ENCODE measurements at places on chromosomes 6 and 20.

DNA sequence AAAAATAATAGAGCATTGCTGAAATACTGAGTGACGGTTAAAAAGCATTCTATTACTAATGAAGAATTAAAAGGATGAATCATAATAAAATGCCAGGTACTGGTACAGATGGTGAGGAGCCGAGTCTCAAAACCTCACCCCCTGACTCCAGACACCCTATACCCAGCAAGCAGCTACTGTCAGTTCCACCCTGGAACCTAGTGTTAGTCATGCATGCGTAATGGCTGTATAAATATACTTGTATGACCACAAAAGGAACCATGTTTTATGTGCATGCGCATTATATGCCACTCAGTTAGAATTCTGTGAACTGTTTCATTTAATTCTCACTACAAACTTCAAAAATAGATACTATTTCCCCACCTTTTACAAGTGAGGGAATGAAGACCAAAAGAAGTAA, 568.7 kb upstream of the RNF217 start:
- no peak for DNase-seq

DNA sequence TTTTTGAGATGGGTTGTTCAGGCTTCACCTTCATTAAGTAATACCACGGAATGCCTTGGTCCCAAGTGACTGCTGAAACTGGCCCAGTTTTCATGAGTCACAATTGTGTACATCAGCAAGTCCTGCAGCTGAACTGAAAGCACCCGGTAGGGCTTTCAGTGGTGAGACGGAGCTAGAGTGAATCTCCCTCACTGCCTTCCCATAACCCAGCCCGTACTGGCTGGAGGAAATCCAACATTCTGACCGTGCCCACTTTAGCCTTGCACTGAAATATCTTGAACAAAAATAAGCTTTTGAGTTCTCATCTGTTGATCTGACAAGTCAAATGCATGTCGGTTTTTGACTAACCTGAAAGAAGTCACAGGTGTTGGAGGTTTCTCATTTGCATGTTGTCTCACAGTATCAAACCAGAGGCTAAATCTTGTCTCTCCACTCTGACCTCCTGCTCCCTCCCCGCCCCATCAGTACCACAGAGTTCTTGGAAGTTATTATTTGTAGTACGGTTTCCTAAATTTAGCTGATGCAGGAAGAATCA, 35.9 kb downstream of the DUSP22 start:
- no peak for DNase-seq

DNA sequence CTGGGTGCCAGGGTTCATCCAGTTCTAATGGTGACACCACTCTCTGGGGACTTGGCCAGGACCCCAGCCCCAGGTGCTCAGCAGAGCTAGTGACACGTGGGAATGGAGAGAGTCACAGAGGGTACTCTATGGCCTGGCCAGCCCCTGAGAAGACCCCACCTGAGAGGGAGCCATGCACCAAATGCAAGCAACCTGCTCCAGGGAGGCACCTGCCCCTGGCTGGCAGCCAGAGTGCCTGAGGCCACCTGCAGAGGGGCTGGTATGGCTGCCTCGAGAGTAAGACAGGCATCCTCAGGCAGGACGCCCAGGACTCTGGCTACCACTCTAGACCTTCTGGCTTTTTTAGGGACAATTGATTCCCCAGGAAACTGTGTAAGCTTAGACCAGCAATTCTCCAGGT, 38.6 kb upstream of the CST7 start:
- no peak for DNase-seq

DNA sequence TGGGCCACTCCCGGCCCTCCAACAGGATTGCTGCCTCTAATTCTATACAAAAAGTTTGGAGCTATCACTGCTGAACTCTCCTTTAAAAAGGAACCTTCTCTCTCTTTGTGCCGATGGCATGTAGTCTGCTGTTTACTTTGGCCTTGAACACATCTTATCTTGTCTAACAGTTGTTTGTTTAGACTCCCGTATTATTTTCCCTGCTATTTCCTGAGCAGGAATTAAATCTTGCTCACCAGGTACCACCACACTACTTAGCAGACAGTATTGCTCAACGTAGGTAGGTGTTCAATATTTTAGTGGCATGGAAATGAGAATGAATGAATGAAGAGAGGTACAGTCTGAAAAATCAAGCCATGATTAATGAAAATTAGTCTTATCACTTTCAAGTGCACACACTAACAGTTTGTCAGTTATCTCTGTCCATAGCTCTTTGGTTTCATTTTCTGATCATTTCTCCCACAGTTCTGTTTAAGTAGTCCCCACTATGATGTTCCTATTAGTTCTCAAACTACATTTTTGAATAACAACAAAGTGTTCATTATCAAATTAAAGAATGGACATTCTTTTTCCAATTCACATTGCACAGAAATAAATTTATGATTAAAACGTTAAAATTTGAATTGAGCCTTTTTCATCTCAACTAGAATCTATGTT, 6.8 kb upstream of the HEY2 start:
- no peak for DNase-seq

- DNase-seq, result no peak
These were observed 448.6 kb upstream of the OPRM1 start for GRCh38 chr6:153590411-153590810.

GRCh38 chr20:7585126-7585679, 355.1 kb downstream of the HAO1 start:
- no peak for DNase-seq

- DNase-seq, result peak; percentile 86
These were observed 5.1 kb upstream of the TCEA2 start for GRCh38 chr20:64057628-64058498.

- no peak for DNase-seq
These were observed 8.9 kb upstream of the RFPL4B start for GRCh38 chr6:112338166-112338709.

DNA sequence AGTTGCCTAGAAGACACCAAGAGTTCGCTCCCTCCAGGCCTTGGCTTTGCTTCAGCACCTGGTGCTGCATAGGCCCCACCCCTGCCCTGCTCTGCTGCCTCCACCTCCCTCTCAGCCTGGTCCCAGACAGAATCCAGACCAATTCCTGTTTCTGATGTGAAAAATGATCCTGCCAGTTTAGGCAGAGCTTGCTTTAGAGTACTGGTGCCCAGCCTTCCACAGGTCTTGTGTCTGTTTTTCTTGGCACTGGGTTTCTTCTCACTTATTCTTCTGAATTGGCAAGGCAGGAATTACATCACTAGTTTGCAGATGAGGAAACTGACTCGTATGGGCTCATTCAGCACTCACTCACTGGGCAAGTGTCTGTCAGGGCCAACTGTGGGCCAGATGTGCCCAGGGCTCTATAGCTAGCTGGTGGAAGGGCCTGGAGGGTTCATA, 53.0 kb downstream of the HLA-A start:
- DNase-seq, result no peak

DNA sequence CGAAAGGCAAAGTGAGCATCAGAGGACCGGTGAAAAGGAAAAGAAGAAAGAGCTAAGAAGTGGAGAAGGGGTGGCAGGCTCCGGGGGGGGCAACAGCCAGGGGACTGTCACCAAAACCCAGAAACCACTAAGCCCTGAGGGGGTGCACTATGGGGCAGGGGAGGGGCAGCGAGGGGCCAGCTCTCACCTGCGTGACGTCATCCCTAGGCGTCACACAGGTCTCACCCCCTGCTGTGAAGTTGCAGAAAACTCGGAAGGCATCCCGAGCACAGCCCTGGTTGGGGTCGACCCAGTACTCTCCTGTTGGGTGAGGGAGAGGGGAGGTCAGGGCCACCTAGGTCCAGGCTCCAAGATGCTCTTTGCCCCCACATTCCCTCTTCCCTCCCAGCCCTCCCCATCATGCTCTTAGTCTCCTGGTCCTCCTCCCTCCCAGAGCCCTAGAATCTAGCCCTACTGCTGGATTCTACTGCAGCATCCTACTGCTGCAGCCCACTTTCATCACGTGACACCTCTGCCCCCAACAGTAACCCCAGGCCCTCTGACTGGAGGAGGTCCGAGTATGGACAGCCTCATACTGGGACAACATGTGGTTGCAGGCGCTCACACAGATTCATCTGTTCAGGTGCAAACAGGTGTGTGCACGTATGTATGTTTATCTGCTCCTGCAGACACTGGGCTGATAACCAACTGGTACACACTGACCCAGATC, 27.4 kb downstream of the COL11A2 start:
- DNase-seq, result no peak

All from stimulated activated CD4-positive, alpha-beta T cell treated with anti-CD3 and anti-CD28 coated beads, Interleukin-12 subunit alpha, Interleukin-12 subunit beta, amount 100 ng/mL, for 24 hours (primary cell).